ENCODE measurements at places on chromosomes 5 and 9. TPM values are rescaled to one million over a fixed set of nuclear protein-coding genes. Genes with fewer than 3 reads are reported as not detected.

DNA sequence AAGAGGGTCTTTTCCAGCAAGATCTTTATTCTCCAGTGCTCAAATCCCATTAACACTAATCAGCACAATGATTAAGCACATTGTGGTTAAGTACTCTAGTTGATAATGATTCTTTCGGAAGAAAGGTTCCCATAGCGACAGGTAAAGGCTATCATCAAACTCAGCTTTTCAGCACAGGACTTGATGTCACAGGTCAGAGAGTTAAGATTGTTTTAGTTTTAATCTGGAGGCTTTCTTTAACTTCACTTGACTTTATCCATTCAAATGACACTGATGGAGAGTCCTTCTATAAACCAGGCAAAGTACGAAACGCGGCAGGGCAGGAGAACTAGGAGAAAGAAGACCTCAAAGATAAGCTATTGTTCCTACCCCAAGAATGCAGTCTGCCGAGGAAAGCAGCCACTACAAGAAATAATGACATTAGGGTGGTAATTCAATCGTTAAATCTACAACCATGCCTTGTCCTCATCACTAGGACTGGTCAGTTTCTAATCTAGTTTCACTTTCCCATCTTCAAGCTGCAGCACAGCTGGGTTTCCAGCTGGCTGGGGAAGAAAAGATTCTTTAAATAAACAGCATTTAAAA lies 4.6 kb downstream of the NRG2 start:
- DNase-seq, result no peak

The REEP5 gene
- 26.8 TPM for polyA plus RNA-seq

The CCL27 gene
- polyA plus RNA-seq, result not detected

DNA sequence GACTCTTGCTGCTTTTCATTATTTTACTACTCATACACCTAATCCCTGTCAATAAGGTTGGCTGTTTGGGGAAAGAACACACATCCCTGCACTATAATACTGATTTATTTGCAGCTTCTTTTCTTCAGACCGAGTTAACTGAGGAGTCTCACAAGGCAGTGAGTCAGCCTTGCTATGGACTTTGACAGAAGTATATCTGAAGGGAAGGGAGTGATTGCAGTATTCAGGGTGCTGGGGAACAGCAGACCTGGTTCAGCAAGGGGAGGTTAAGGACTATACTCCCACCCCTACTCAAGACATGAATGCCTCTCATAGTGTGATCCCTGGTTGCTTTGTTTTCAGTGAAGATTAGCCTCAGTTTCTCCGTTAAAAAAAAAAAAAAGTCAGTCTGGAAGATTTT lies 99.8 kb downstream of the TLE4 start:
- no peak for DNase-seq

GRCh38 chr9:19989213-19989612 lies 200.4 kb upstream of the SLC24A2 start:
- no peak for DNase-seq

DNA sequence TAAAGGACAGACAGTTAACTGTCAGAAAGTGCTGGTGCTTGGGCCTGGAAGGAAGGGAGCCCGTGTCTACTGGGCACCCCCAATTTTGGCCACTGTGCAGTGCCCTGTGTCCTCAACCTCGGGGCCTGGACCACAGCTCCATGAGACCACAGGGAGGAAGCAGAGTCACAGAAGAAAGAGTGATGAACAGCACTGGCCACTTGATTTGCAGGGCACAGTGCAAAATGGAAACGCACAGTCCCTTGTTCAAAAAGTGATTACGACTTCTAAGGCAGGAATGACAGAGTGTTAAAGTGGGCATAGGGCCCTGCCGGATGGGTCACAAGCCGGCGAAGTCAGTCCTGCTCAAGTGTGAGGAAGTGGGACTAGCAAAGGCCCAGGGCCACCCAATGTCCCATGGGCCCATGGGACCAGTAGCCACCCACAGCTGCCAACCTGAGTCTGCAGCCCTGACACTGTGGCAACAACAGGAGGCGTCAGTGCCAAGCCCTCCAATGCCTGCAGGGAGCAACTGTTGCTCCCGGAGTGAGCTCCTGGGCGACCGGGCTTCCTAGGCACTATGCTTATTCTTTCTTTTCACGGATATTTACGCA lies 85.4 kb downstream of the ADAMTS2 start:
- no peak for DNase-seq

All from B cell (primary cell).